ENCODE measurements at places on chromosomes 6 and 20.

DNA sequence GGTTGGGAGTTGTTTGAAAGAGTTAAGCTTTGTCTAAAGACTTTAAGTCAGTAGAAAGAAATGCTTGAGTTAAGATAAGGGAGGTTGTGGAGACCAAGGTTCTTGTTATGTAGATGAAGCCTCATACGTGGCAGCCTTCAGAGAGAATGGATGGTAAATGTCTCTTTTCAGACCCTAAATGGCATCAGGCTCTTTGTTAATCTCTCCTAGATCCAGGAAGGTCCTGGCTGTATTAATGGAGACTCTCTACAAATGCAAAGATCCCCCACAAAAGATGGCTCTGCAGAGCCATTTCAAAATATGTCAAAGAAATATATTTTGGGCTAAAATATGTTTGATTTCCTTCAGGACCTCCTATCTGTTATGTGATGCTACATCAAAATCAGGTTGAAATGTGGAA is 161.6 kb downstream of the ADAT2 start:
- DNase-seq: no peak

DNA sequence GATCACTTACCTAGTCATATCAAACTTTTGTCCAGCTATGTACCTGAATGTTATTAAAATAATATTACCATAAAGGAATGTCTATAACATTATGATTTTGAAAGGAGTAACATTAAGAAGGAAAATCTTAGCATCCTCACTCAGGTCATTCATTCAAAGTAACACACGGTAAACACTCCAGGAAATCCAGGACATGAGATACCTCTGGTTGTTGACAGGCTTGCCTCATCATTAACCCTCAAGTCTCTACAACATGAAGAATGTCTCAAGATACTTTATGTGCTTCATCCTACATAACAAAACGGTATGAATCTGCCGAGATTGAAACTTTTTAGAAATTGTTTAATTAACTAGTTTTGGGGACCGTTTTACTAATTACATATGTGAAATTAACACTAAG is 690 bp upstream of the FILIP1 start:
- DNase-seq: no peak

GRCh38 chr6:42269553-42269952 is 51.9 kb upstream of the MRPS10 start:
- DNase-seq: no peak

DNA sequence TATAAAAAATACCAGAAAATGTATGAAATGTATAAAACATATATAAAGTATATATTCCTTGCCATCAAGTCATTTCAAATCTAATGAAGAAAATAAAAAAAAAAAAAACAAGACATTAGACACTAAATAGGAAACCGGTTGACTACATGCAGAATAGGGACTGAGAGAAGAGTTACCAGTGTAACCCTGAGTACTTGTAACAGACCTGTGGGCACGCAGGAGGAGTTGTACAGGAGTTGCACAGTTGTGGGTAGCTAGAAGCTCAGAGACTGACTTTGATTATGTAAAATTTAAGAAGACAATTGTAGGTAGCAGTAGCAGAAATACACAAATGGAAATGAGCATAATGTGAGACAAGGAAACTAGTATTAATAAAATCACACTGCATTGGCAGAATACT is 112.4 kb upstream of the DST start:
- no peak for DNase-seq

- DNase-seq: no peak
These were observed 33.9 kb downstream of the KIZ start for GRCh38 chr20:21159658-21160380.

GRCh38 chr6:18577491-18577890 is 190.3 kb downstream of the RNF144B start:
- DNase-seq: no peak

DNA sequence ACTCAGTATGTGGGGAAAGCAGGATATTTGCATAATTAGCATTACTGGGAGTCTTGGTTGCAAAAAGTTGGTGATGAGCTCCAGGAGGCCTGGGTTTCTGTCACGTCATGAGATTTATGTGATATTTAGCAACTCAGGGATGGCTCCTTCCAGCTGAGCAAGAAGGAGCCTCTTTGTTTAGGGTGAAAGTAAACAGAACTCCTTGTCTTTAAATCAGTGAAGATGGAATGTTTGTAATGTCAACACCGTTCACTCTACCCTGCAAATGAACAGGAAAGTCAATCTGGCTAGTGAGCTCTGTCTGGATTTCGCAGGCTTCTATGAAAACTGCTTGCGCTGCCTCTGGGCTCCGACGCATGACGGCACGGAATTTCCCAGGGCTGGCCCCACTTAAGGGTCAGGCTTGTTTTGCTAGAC is 86.9 kb downstream of the PXDC1 start:
- no peak for DNase-seq

DNA sequence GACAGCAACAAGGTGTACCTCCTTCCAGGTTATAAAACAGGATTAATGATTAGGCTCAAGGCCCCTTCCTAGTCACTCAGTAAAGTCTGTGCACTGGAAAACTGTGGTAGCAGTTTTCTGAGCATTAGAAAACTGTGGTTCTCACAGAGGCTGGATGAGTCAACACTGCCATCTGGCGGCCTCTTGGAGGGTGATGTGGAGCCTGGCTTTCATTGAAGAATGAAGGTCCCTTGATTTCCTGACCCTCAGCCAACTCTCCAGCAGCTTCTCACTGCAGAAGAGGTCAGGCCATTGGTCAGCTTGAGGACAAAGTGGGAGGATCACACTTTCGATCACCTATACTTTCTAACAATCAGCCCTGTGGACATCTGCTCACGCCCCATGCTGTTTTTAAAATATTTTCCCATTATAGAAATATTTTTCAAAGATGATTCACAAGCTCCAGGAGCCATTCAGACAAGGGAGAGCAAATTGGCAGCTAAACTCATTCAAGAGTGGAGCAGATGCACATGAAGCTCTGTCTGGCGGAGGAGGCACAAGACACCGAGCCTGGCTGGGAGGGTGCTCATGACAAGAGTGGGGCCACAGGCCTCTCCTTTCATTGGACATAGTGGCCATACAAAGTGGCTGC is 23.2 kb downstream of the PSMB1 start:
- peak; percentile 88 for DNase-seq

DNA sequence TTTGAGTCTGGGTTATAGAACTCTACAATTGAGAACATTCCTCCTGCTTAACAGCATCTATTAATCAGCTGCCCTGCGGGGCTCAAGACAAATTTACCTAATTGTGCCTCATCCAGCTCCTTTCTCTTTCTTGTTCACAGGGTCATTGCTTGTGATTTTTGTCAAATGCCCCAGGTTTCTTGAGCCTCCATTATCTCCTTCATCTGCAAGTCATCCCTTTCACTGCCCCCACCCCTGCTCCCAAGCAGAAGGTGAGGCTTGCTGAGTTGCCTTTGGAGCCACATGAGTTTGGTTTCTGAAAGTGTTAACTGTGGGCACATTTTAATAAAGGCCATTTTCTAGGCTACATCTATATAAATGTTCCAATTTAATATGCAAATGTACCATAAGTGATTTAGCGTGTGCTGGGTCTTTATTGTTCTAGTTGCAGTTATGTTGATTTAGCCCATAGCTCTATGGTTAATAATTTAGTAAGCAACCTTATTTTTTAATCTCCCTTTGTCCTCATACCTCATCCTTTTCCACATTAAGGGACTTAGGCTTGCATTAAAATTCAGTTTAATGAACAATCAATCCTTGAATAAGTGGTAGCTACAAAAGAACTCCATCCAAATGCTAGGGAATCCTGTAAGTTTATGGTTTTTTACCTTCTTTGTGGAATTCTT is 56.1 kb downstream of the VSTM2L start:
- no peak for DNase-seq

DNA sequence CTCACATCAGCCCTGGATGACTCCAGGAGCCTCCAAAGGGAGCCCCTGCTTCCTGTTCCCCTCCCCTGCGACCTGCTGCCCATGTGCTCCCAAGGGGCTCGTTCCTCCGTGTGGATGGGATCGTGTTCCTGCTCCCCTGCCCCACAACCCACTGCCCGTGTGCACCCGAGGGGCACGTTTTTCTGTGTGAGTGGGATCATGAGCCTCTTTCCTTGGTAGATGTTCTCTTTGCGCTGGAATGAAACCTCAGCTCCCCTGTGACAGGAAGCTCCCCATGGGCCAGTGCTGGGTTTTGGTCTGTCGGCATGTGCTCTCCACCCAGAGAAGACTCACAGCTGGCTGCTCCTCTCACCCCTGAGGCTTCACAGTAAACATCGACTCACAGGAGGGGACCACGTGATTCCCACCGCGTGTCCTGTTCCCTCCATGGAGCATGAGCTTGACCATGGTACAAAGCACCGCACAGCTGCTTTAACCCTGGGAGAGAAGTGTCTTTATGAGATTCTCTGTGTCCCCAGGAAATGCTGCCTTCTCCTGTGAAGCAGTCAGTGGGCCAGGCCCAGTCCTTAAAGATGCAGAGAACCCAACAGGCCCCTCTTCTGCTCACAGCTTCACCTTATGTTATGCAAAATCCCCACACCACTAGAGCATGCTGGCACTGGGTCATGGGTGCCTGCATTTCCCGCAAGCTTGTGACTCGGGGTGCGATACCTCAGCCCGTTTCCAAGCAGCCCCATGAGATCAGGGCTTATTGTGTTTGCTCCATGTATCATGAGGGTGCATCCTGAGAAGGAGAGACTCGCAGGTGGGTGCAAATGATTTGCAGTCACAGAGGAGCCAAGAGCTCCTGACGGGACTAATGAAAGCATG is 215.1 kb downstream of the ERMARD start:
- no peak for DNase-seq

DNA sequence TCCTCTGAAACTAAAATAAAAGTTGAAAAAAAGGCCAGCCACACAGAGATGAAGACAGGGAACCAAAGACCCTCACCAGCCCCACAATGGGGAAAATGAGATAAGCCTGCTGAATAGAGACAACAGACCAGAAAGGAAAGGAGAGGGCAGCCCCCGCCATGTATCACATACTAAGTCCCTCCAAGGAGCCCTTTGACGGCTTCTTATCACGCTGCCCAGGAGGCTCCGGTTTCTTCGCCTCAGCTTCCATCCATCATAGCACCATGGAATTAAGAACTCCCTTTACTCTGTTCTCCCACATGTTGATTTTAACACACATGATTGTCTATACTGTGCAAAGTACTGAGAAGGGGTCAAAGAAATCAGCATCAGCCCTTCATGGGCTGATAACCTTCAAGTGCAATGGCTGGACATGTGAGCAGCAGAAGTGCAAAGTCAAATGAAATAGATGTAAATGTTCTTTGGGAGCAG is 54.9 kb downstream of the MAP3K5 start:
- DNase-seq: no peak

DNA sequence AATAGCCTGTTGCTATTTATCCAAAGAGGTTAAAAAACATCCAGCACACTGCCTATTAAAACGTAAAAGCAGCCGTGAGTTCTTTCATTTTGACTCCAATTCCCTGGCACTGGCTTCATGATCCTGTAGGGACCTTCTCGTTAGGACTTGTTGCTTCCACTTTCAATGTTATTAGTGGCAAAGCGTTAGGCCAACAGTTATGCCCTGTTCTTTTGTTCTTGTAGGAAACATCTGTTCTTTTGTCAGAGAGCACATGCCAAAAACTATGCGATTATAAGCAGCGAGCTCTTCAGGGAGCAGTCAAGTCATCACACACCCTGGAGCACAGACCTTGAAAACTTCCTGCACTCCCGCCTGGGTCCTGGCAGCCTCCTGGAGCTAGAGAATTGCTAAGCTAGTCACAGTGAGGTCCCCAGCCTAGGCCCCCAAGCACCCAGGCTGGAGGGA is 609.5 kb upstream of the ARID1B start:
- DNase-seq: peak; percentile 15

GRCh38 chr6:126937426-126937825 is 181.0 kb upstream of the RSPO3 start:
- no peak for DNase-seq

- DNase-seq: peak; percentile 67
These were observed 674.6 kb upstream of the MARCKS start for GRCh38 chr6:113182370-113183141.

DNA sequence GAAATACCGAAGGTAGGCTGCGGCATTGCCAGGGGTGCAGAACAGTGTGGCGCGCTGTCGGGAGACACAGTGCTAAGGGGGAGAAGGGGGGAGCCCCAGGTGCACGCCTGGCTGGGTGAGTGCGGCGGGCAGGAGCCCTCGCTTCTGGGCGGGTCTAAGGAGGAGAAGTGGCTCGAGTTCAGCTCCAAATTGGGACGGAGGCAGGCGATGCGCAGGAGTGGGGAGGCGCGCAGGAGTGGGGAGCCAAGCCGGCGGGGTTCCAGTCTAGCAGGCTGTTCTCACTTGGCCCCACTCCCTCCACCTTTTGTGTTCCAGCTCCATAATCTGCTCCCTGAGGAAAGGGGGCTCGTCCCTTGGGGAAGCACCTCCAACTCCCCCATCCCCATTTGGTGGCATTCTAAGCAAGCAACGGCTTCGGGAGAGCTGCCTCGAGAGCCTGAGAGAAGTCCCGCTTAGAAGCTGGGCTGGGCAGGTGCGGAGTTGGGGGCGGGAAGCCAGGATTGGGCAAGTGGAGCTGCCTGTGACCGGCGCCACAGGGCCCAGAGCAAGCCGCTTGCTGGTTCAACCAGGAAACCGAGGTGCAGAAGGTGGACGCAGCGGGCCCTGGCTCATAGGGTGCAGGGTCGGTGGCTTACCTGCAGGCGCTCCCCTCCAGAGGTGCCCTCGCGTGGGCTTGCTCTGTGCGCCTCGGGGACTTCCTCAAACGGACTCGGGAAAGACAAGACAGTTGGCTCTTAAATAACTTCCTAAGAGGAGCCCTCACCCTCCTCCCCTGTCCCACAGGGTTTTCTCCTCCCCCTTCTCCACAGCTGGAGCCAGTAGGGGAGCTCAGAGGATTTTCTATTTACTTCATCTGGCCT is at the start of gene F13A1:
F13A1 (minus strand) TSS at position 711 of the 860 bp plus-strand sequence. CDS start 1,998 bp downstream, outside the sequence.
- DNase-seq: peak; percentile 6

DNA sequence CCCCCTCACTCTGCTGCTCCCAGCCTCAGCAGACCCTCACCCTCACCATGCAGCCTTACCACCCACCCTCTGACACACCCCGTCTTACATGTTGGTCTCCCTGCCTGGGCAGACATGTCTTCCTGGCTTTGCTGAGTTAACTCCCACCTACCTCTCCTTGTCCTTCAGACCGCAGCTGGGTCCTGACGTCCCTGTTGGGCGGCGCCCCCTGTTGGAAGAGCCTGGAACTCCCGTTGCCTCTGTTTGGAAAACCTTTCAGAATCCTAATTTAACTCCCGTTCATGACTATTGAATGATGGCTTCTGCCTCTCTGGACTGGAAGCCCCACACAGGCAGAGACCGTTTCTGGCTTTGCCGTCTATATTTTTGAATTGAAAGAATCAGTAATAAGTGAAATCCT is 245.1 kb downstream of the MYLK4 start:
- no peak for DNase-seq

GRCh38 chr20:32482143-32482441 is 103.0 kb downstream of the NOL4L start:
- no peak for DNase-seq

Measured in astrocyte of the hippocampus (primary cell).